ENCODE measurements at places on chromosomes 4 and X.

GRCh38 chr4:48210966-48211328 is 58.7 kb downstream of the TEC start:
- no peak for DNase-seq

- no peak for DNase-seq
Observed at GRCh38 chrX:18956303-18957032, 27.4 kb downstream of the PHKA2 start.

GRCh38 chr4:4338210-4339001 is 48.4 kb downstream of the ZBTB49 start:
- peak; percentile 4 for DNase-seq

DNA sequence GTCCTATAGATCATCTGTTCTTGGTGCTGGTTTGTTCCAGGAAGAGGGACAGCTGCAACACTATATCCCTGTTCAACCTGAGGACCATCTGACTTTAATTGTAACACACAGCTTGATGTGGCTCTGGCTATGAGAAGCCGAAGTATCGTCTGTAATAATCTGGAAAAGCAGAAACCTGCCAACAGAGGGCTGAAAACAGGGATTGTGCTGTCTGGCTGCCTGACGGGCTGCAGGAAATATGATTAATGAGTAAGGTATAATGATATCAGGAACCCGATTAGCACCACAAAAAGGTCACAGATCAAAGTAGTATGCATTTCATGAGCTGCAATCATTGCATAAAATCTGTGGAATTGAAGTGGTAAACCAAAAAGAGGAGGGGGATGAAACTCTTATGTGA is 170.4 kb upstream of the MAB21L2 start:
- no peak for DNase-seq

- DNase-seq = no peak
Observed at GRCh38 chr4:41838590-41838989, 90.1 kb upstream of the PHOX2B start.

DNA sequence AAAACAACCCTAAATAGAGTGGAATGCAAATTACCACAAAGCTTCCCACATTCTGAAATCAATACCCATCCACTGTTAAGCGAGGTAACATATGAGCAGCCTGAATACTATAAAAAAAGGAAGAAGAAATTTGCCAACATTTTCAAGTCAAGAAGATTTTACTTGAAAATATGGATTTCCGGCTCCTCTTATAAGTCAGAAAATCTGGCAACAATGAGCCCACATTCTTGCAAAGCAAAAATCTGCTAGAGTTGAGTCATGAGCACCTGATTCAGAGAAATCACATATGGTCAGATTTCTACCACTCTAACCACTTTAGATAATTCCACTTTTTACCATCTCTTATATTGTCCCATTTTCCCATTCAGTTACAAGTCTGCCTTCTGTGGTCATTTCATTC is 395.7 kb downstream of the DTHD1 start:
- no peak for DNase-seq

- no peak for DNase-seq
Observed at GRCh38 chrX:121011254-121011653, 25.7 kb upstream of the CT47A1 start.

DNA sequence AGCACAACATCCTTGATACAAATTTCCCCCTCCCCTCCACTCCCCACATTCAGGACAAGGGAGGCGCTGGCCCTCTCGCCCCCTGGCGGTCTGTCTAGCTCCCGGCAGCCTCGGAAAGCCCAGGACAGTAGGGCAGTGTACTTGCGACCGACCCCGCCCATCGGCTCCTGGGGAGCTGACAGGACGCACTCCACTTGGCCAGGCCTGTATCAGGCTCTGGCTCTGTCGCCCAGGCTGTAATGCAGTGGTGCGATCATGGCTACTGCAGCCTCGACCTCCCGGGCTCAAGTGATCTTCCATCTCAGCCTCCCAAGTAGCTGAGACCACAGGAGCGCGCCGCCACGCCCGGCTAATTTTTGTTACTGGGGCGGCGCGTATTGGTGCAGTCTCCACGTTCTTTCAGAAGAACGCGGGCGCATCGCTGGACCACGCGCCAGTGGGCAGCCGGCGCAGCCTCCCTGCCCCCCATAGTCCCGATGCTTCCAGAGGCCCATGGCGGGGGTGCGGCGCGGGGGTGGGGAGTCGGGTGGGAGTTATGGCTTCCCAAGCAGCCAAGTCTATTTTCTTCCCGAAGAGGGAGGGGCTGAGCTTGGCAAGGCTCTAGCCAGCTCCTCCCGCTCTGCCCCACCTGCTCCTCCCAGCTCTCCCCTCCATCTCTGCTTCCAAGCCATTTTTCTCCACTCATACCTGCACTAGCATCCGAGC is 7.8 kb upstream of the AKAP14 start:
- DNase-seq = peak; percentile 72

DNA sequence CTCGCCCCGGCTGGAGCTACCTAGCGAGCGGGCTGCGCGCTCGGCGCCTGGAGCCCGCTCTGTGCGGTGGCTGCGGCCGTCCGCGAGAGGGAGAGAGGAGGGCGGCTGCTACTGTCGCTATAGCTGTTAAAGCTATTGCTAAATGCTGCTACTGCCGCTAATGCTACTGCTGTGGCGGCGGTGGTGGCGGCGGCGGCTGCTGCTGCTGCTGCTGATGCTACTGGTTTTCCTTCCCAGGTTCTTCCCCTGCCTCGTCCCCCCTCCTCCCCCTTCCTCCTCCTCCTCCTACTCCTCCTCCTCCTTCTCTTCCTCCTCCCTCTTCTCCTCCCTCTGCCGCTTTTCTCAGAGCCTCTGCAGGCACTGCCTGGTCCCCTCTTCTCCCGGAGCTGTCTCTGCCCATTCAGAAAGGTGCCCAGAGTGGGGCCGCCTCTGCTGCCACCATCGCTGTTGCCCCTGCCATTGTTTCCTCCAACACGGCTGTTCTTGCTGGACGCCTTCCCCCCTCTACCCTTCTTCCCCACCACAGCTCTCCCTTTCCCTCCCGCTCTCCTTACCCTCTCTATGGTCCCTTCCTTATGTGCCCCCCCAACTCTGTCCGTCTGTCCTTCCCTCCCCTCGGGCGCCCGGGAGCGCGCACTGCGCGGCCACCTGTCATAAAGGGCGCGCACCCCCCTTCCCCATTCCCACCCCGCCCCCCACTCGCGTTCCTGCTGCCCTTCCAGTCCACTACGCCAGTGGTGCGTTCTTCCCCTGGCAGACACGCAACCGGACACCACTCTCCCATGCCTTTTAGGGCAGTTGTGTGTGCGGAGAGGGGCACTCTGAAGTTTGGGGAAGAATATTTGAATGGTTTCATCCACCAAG is at the start of gene NEXMIF:
Gene NEXMIF (minus strand): TSS at position 228 of the 864 bp plus-strand sequence.
- DNase-seq = no peak

DNA sequence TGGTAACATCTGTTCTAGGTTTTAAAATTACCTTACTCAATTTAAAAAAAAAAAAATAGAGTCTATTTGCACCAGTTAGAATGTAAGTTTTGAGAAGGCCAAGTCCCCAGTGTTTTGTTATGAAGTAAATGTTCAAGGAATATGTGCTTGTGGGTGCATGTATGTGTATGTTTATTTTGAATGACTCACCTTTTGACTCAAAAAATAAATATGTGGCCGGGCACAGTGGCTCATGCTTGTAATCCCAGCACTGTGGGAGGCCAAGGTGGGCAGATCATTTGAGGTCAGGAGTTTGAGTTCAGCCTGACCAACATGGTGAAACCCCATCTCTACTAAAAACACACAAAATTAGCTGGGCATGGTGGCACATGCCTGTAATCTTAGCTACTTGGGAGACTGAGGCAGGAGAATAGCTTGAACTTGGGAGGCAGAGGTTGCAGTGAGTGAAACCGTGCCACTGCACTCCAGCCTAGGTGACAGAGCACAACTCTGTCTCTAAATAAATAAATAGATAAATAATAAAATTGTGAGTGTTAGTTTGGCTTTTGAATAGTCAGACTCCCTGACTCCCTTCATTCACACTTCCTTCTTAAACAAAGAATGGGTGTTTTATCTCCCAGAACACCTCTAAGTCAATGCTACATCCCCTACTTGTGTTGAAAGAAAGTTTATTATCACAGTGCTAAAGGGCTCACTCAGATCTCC is 511.3 kb upstream of the PCDH7 start:
- DNase-seq = no peak

GRCh38 chr4:87213421-87214075 is 6.9 kb downstream of the KLHL8 start:
- no peak for DNase-seq

DNA sequence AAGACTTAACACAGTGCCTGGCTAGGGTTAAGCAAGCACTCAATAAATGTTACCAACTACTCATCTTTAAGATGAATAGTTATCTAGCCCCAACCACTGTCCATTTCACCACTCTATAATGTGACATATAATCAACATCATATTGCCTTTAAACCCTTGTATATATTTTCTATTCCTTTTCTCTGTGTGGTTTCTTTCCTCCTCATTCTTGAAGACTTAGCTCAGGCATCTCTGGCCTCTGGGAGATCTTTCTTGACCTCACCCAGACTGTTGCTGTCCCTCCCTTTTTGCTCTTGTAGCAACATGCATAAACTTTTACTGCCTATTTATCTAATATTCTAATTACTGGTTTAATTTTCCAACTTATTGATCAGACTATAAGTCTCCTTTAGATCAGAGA is 249.9 kb upstream of the MAB21L2 start:
- no peak for DNase-seq

DNA sequence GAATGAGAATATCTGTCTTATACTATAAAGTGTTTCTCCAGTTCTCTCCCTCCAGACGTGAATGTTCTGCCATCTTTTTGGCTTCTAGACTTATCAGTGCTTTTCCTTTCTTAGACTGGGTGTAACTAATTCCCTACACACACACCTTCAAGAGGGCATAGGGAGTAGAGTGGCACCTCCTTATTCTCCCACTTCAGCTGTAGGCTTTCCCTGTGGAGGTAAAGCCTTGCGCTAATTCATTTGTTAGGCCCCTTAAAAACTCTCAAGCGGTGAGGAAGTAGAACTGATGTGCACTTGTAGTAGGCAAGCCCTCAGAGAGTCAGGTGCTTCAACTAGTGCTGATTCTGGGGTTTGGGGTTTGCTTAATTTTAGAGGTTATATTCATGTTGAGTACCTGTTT is 10.0 kb downstream of the KLHL2 start:
- no peak for DNase-seq

DNA sequence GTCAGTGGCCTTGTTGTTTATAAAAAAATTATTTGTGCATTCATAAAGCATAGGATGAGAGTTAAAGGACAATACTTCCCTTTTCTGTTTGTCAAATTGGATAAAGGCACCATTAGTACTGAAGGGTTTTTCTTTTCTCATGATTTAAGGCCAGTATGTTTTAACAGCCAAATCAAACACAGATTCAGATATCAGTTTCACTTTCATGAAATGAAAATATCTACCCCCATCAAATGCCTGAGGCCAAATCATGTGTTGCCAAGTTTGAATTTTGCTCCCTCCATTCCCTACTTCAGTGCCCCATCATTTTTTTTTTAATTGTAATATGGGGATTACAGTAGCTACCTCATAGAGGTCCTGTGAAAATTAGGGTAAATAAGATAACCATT is 745.9 kb downstream of the RPA4 start:
- no peak for DNase-seq

- DNase-seq = no peak
Observed at GRCh38 chrX:21740329-21741274, 17.3 kb downstream of the SMPX start.

- no peak for DNase-seq
Observed at GRCh38 chr4:41882625-41883347, 52.4 kb upstream of the TMEM33 start.

- DNase-seq = no peak
Observed at GRCh38 chr4:184854673-184855072, 28.9 kb upstream of the ACSL1 start.

- DNase-seq = no peak
Observed at GRCh38 chr4:119132306-119132705, 3.3 kb upstream of the MYOZ2 start.

DNA sequence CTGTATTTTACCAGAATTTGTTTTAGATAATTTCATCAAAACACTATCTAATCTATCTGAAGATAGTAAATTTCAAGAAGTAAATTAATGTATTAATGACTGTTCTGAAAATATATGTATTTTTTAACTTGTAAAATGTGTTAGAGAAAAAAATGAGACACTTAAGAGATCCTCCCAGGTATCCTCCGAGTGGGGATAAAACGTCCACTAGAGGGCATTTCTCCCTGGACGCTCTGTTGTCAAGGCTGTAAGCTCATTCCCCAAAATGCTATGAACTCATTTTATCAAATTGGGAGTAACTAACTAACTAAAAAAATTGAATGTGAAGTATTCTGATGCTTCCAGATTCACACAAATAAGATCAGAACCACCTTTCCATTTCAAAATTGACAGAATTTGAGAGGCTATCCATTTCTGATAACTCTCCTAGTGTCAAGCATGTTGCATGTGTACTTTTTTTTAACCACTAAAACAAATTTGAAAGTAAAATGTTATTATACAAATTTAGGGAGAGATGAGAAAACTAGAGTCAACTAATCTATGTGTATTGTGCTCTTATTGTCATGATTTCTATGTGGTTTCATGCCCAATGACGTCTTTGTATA is 337.3 kb upstream of the HS3ST1 start:
- no peak for DNase-seq

DNA sequence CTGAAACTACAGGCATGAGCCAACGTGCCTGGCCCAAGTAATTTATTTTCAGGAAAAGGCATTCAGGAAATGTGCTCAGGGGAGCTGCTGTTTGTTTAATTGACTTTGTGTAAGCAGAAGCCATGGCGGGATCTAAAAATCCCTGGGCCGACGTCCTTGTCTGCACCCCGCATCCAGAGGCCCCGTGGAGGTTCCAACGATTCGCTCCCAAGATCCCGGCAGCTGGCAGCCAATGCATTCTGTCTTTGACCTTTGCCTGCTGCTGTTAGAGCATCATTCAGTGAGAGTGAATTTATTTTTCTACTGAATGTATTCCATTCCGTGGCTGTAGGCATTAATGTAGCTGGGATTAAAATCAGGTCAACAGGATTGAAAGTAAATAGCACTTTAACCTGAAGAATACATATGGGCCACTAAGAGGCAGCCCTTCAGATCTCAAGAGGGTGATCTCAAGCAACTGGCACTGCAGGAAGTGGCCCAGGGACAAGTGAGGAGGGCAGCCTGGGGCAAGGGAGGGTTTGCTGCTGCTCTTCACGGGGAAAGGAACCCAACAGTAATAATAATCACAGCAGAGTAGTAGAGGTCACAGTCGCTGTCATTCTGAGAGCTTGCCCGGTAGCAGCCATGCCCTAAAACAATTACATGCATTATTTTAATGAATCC is 75.2 kb downstream of the PSAPL1 start:
- no peak for DNase-seq

DNA sequence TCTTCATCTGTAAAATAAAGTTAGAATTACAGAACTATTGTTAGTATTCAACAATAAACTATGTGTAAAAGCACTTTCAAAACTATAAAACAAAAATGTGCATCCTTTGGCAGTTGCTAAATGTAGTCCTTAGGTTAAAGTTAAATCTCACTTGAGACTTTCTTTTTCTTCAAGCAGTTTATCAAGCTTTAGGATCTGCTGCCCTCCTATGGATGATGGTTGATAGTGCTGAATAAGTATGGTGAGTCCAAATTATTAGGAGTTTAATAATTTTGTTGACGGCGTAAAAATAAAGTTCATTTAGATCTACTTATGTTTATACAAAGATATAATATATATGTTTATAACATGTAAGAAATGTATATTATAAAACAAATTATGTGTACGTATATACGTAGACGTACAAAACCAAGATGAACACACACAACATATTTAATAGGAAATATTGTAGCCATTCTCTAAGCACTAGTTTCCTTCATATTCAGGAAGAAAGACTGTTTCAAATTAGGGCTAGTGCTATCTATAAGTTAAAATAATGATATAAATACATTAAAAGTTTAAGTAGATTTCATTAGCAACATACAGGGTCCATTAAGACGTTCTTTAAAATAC is 22.3 kb downstream of the UGT2A2 start:
- no peak for DNase-seq

GRCh38 chr4:40731792-40732245 is 17.9 kb upstream of the NSUN7 start:
- no peak for DNase-seq
